ENCODE measurements at places on chromosomes 1 and 21.
A peak's percentile ranks its signal among the peaks of the same experiment; 100 is the strongest.

DNA sequence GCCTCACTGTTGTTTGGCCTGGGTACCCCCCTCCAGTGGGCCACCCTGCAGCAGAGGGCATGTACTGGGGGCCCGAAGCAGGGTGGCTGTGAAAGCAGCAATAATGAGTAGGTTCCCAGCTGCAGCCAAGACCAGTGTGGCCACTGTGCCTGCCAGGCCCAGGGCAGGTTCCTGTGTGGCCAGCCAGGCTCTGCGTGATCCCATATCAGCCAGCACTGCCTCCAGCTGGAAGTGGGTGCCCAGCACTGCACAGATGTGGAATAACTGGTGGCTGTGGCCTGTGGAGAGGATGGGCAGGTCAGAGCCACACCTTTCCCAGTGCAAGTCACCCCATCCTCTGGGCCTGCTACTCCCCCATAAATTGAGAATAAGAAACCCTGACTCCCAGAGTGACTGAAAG is 2.1 kb downstream of the BGLAP start:
- no peak for DNase-seq

GRCh38 chr1:93839307-93839706 is 39.7 kb downstream of the DNTTIP2 start:
- no peak for DNase-seq

- DNase-seq: no peak
Measured at GRCh38 chr21:18803624-18804023, 400.0 kb upstream of the TMPRSS15 start.

DNA sequence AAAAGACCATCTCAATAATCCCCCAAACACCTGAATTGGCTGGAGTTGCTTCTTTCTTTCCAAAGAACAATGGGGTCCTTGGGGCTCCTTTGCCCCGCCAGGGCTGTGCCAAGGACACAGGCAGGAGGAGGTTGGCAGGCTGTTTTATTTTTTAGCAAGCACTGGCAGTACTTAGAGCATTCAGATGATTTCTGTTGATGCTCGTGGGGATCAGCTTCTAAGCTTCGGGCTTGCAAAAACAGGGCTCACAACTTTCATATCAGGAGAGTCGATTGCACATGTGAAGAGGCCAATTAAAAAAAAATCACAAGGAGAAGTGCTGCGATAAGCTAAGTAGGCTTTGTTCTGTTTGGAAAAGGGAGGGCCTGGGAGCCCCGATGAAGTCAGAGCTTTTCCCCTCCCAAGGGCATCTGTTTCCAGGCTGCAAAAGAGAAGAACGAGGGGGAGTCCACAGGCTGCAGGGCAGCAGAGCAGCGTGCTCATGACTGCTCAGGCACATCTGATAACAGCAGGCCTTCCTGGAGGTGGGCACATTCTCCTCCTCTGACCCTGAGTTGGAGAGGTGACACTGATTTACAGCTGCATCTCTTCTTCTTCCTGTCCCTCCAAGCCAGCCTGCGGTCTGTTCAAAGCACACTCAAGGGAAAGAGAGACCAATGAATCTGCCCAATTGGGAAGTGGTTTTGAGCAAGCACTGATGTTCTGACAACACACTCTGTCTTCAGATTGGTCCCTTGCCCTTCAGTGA is 27.3 kb upstream of the BCAR3 start:
- DNase-seq: peak; percentile 80

DNA sequence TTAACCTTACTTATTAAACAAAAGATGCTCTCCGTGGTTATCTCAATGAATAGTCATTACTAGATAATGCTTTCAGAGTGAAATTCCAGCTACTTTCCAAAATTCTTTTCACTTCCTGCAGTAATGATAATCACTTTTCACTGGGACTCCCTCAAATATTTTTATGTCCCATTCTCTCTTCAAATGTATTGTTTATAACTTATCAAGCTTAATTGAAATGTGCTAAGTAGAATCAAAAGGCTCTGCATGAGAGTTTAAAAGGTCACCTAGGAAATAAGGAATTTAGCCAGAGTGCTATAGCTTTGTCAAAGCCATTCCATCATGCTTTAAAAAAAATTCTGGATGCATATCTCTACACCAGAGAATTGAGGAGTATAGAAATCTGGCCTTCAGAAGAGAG is 106.4 kb downstream of the ODF2L start:
- DNase-seq: no peak

- no peak for DNase-seq
Measured at GRCh38 chr1:150210091-150210490, 25.8 kb downstream of the ANP32E start.

DNA sequence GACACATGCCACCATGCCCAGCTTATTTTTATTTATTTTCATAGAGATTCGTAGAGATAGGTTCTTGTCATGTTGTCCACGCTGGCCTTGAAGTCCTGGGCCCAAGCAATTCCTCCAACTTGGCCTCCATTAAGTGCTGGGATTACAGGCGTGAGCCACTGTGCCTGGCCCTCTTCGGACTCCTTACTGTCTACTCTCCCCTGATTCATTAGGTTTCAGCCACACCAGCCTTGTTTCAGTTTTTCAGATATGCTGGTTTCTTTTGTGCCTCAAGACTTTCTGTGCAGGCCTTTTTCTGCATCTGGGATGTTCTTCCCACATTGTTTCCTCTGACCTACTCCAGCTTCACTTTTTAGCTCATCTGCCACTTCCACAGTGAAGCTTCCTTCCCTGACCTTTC is 85.4 kb downstream of the CACNA1E start:
- no peak for DNase-seq

GRCh38 chr1:29631361-29631760 is 395.0 kb downstream of the PTPRU start:
- DNase-seq: no peak

- no peak for DNase-seq
Measured at GRCh38 chr1:31620631-31621497, 3.4 kb downstream of the HCRTR1 start.

DNA sequence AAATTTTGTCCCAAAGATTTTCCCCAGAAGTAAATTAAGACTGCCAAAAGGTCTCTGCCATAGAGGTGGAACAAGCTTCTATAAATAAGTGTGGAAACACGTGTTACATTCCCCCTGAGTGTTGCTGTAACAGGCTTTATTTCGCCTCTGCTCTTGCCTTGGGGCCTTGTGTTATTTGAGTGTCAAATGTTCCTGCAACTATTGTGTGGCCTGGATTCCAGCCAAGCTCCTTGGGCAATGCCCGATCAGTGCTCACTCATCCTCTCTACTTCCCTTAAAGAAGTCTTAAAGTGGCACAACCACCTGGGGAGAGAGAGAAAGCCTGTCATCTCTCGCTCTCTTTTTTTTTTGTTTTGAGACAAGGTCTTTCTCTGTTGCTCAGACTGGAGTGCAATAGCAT is 156.7 kb downstream of the NR5A2 start:
- DNase-seq: peak; percentile 1

- DNase-seq: no peak
Measured at GRCh38 chr1:234672349-234673135, 62.6 kb upstream of the IRF2BP2 start.

GRCh38 chr21:15037900-15038293 is 26.9 kb downstream of the NRIP1 start:
- no peak for DNase-seq

DNA sequence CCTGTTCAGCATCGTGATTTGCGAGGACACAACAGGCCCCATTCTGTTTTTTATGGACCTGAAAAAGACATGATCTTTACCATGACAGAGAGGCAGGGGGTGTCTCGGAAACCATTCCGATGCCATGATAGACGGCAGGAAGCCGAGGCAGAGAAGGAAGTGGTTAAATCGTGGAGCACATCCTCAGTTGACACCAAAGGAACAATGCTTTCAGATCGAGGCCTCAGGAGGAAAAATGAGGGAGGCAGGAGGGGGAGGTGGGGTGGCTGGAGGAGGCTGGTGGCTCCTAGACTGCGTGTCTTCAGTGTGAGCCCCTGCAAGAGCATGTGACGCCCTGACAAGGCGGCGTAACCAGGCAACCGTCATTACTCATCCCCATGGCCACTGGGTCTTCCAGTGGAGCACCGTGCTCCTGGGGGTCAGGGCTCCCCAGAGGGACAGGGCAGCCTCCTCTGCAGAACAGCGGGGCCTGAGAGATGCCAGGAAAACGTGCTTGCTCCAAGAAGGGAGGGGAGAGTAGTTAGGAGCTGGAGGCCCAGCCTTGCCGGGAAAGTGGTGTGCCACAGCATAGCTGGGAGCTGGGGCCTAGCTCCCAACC is 172.8 kb upstream of the TMEM51 start:
- no peak for DNase-seq

DNA sequence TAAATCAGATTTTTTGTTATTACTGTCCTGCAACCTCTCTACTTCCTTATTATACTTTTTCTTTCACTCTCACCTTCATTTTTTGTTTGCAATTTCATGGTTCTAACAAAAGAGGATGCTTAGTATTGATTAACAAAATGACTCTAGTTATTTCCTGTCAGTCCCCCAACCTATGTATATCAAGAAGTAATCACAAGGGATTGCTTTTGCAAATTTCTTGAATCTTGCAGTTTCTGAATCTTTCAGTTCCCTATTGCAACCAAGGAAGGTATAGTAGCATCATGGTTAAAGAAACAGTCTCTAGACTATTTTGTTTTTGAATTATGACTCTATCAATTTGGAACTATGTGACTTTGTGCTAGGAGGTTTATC is 446.9 kb downstream of the NEGR1 start:
- no peak for DNase-seq

DNA sequence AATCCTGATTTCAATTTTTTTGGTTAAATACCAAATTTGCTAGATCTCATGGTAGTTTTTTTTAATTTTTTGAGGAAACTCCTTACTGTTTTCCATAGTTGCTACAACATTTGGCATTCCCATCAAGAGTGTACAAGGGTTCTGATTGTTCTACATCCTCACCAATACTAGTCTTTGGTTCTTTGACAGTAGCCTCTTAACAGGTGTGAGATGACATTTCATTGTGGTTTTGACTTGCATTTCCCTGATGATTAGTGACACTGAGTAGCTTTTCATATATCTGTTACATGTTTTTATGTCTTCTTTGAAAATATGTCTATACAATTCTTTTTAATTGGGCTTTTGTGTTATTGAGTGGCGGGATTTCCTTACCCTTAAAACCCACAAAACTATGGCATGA is 20.9 kb upstream of the RGS13 start:
- no peak for DNase-seq

GRCh38 chr1:85663382-85663781 is 44.9 kb downstream of the ZNHIT6 start:
- no peak for DNase-seq

DNA sequence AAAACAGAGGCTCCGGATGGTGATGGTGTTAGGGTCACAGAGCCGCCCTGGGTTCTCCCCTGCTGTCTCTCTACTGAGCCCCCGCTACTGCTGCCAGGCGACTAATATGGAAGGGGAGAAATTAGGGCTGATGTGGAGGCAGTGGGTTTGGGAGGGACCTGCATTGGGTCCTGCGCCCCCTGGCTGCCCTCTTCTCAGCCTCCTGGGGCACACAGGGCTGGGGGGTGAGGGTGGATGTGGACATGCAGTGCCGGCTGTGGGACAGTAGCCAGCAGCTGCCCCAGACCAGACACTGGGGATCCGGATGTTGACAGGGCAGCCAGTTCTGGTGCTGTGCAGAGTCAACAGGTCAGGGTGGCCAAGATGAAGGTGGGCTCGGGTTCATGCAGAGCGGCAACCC is 1.5 kb upstream of the CLCNKB start:
- no peak for DNase-seq

GRCh38 chr1:47452426-47452825 is 14.6 kb downstream of the FOXD2 start:
- no peak for DNase-seq

GRCh38 chr1:107936498-107937481 is 28.2 kb downstream of the VAV3 start:
- peak; percentile 17 for DNase-seq

DNA sequence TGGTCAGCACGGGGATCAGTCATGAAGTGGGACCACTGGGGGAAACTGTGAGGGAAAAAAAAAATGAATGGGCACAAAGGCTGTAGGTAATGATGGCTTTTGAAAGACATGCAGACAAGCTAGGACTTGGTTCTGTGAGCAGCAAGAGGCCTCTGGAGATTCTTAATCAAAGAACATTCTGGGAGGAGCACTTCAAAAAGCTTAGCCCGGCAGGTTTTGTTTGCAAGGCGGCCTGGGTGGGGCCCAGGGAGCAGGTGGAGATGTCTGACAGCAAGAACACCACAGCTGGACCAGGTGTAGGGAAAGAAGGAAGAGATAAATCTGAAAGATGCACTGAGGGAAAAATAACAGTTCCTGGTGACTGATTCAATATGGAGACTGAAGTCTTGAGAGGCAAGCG is 6.0 kb downstream of the TEX35 start:
- DNase-seq: peak; percentile 43

DNA sequence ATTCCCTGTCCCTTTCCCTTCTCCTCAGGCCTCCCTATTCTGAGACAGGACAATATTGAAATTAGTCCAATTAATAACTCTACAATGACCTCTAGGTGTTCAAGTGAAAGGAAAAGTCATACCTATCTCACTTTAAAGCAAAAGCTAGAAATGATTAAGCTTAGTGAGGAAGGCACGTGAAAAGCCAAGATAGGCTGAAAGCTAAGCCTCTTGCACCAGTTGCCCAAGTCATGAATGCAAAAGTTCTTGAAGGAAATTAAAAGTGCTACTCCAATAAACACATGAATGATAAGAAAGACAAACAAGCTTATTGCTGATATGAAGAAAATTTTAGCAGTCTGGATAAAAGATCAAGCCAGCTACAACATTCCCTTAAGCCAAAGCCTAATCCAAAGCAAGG is 3.8 kb upstream of the MAP3K21 start:
- DNase-seq: no peak

Measured in DMS79 (cell line).